ENCODE measurements at places on chromosomes 11 and 22. TPM values are rescaled to one million over a fixed set of nuclear protein-coding genes. Genes with fewer than 3 reads are reported as not detected.

Gene SYCE3
- total RNA-seq = not detected

Gene DEUP1
- not detected for total RNA-seq

Gene RTN4R
- 19.0 TPM for total RNA-seq

Gene TMEM45B
- not detected for total RNA-seq

Gene MLC1
- 1.2 TPM for total RNA-seq

Gene UBASH3B
- 43.3 TPM for total RNA-seq

Gene CRYAB
- not detected for total RNA-seq

Gene MAPK8IP2
- total RNA-seq = 0.69 TPM

Gene GRK3
- total RNA-seq = 7.1 TPM

Gene MAJIN
- not detected for total RNA-seq

GRCh38 chr22:17121233-17122195, at the start of gene TMEM121B:
TMEM121B (minus strand) TSS chr22:17121360; CDS start chr22:17121127, 233 bp downstream.
- peak; percentile 89 for DNase-seq

DNA sequence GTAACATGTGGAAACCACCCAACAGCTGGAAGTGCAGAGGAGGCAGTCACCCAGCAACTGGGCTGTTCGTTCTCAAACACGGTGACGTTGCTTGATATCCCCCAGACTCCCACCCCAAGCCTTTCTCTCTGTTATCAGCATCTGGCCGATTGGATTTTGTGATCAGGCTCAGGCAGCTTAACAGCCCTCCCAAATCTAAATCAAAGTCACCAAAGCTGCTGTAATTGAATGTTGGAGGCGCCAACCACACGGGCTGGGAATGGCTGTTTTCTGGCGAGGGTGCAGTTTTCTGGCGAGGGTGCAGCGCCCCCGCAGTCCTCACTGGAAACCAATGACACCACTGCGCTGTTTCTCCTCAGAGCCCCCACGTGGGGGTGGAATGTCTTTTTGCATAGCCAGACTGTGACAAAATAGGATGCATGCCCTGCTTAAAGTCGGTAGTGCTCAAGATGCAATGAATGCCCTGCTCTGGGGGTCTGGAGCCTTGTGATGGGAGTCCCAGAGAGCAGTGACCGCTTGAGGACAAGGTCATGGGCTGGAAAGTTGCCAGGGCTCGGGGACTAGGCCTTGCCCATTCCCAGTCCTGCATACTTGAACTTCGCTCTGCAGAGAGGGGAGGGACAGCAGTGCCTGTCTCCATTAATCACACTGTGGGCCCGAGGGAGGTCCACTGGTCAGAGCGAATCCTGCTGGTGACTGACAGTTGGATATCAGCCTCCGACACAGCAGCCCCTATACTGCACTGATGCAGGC, 105.3 kb downstream of the MORC2 start:
- DNase-seq = no peak

DNA sequence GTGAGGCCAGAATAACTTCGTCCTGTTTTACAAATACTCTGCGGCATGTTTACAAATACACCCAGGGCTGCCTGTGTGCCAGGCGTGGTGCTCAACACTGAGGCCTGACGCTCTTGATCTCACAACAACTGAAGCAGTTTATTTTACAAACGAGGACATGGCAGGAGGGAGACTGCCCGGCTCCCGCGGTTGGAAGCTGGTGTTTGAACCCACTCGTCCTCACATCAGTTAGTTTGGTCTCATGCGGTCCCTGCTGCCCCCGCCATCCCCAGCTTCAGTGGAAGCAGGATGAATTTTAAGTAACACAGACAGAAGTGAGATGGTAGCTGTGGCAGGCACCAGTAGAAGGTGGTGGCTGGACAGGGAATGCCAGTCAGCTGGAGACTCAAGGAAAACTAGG, 16.4 kb downstream of the KIAA0930 start:
- DNase-seq = no peak

GRCh38 chr11:131832079-131832478, 461.7 kb downstream of the NTM start:
- DNase-seq = no peak

DNA sequence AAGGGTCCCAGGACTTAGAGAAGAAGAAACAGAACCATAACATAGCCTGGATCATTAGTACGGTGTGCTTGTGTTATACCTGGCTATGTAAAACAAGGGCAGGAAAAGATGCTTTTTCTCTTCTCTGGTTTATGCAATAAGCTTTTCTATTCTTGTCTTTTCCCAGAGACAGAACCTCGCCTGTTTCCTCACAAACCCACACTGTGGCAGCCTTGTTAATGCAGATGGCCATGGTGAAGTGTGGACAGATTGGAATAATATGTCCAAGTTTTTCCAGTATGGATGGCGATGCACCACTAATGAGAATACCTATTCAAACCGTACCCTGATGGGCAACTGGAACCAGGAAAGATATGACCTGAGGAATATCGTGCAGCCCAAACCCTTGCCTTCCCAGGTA, 2.9 kb downstream of the CFAP68 start:
- no peak for DNase-seq

DNA sequence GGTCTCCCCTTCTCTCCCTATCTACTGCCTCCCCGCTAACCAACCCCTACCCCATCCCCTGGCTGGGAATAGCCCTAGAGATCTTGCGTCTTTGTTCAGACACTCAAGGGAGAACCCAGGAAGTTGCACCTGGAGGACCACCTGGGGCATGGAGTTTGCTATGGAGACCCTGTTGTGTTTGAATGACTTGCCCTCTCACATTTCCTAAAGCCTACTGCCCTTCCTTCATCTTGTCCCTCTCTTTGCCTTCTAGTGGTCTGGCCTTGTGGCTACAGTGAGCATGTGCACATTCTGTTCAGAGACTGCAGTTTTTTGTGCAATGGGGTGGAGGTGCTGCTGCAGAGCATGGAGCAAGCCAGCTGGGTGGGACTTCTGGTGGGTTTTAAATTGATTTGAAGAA, 42.5 kb downstream of the ZNRF3 start:
- no peak for DNase-seq

DNA sequence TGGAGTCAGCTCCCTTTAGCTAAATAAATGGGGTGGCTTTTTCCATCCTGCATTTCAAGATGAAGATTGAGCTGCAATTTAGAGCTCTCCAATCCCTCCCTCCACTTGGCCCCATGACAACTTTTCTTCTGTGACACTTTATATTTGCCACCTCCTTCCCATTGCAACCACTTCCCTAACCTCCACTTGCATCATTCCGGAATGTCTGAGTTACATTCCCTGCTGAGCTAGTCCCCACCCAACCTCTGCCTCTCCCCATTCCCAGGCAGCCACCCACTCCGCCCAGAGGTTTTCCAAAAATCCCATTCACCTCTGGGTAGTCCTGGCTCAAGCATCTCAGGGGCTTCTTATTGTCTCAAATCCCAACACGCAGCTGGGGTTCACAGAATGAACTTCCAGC, 24.7 kb downstream of the PC start:
- DNase-seq = no peak

GRCh38 chr11:12938590-12939247, 70.4 kb upstream of the RASSF10 start:
- DNase-seq = no peak

DNA sequence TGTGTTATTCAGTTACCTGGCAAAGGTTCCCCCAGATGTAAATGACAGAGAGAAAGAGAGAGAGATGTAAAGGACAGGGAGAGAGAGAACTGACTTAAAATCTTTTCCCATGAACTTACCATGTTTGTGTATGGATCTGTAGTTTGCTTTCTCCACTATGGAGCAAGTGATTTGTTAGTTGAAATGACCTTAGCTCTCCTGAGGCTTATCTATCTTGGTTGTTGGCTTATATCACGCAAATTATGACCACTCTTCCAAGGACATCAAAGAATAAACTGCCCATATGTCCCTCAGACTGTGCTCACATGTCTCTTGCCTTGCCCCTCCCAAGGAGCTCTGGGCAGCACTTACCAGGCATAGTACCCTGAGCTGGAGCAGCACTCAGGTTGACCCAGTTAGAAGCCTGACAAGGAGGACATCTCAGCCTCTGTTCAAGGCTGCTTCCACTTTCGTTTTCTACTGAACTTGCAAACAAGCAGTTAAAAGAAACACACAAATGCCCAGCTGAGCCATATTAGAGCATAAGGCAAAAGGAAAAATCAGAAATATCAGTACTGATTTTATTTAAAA, 95.3 kb upstream of the RCN1 start:
- no peak for DNase-seq

- DNase-seq = no peak
These were observed 90.4 kb upstream of the PARVA start for GRCh38 chr11:12287009-12287373.

DNA sequence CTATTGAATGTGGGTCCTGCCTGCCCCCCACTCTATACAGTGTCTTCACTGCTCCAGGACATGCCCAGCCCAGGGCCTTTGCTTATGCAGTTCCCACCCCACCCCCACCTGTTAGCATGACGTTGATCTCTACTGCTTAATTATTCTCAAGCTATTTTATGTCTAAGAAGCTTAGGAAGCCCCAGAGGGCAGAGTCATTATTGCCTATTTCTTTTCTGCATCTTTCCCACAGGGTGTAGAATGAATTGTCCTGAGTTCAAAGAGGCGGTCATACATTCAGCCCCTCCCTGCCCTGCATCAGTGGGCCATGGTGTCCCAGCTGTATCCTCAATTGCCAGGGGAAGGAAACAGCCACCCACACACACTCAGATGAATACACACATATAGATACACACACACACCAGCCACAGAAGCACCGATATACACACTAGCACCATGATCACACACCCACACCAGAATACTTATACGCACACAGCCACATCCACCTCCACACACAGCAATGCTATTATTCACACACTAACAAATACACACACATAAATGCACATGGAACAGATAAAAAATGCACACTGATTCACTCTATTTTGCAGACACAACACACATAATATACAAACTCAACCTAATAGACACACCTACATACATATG, 1.5 kb downstream of the PDE2A start:
- no peak for DNase-seq

DNA sequence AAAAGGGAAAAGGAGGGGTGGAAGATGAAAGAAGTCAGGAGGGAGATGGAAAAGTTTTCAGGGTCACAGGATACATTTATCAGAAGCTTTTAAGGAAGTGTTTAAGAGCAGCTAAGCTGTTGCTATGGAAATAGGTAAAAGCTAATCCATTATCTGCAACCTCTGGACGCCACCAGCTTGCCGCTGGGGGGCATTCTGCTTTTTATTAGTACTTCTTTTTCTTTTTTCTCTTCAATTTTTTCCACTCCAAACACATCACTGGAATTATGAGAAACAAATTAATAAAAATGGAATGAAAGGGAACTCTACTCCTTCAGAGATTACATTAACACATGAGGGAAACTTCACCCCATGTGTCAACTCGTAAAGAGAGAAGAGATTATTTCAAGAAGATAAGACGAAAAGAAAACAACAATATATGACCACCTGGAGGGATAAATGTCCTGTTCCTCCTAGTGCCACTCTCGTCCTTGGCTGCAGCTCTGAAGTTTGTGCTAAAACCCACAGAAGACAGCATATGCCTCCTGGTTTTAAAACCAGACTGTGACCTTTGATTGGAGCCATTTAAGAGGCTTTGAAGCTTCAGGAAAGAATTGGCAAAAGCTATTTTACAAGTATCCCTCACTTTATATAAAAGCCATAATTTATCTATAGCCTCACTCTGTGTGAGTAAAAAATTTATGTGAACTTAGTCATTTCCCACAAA, 972.8 kb downstream of the OPCML start:
- DNase-seq = no peak

DNA sequence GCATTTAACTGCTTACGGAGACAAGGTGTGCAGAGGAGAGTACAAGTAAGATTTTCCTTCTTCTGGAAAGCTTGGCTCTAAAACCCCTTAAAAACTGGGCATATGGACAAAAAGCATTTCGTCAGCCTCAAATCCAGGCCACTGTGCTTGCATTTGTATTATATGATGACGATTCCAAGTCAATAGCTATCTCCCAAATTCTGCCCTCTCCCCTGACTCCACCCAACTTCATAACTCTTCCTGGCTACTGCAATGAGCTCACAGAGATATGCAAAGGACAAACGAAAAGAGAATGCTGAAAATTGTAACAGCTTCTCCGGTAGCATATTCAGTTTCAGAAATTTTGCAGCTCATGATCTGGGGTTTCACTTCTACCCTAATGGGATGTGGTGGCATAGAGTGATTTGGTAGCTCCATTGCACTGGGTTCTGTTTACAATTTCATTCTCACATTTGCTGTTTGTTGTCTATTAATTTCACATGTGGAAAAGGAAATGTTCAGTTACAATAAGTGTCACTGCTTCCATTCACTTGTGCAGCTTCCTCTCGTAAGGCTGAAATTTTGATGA, 45.6 kb upstream of the CHRM4 start:
- no peak for DNase-seq

DNA sequence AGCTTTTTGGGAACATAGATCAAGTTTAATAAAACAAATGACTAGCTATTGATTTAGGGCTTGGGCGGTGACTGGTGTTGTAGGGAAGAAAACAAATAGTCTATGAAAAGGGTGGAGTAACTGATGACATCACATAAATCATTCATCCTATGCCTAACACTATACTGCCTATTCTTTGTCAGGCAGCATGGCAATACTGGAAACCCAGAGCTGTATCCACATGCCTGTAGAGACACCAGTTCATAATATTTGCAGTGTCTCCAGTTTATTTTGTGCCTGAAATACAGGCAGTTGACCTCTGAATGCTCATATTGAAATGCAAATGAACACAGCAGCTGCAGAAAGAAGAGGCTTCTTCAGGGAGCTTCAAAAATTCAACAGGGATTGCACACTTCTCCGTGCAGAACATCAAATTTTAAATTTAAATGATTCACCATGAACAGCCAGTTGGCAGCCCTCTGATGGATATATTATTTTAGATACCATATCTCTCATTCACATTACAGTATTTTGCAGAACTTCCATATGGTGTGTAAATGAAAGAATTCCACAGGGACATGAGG, 283.1 kb upstream of the CTSC start:
- no peak for DNase-seq

- no peak for DNase-seq
These were observed 49.4 kb downstream of the RSF1 start for GRCh38 chr11:77771135-77771534.

DNA sequence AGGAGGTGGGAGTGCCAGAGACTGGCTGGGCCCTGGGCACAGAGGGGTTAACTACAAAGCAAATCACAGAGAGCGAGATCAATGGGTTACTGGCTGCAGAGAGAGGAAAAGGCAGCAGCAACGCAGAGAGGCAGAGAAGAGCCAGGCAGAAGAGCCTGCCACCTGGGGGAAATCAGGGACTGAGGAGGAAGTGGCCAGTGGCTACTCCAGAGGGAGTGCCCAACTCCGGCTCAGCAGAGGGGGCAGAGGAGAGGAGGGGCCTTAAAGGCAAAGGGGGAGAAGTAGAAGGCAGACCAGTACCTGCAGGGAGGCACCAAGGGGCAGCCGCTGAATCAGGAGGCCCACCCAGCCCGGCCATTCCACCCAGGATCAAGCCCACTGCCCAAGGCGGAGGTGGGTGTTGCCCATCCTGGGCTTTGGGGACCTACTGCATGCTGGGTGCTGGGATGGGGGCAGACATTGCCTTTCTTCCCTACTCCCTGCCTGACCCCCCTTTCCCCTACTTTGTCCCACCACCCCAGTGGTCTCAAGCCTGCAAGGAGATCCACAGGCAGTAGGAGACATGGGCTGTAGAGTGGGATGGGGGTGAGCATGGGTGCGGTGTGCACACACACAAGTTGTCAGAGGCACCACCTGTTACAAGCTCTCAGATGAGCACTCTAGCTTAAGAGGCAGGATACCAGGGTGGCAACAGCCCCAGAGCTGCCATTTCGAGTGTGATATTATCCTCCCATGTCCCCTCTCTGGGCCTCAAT, 926 bp upstream of the GALR3 start:
- DNase-seq = no peak

Data from endothelial cell (in vitro differentiated cells).